ENCODE measurements at places on chromosomes 5 and 9.

- no peak for DNase-seq
Observed at GRCh38 chr5:71703941-71704340, 15.1 kb upstream of the CARTPT start.

DNA sequence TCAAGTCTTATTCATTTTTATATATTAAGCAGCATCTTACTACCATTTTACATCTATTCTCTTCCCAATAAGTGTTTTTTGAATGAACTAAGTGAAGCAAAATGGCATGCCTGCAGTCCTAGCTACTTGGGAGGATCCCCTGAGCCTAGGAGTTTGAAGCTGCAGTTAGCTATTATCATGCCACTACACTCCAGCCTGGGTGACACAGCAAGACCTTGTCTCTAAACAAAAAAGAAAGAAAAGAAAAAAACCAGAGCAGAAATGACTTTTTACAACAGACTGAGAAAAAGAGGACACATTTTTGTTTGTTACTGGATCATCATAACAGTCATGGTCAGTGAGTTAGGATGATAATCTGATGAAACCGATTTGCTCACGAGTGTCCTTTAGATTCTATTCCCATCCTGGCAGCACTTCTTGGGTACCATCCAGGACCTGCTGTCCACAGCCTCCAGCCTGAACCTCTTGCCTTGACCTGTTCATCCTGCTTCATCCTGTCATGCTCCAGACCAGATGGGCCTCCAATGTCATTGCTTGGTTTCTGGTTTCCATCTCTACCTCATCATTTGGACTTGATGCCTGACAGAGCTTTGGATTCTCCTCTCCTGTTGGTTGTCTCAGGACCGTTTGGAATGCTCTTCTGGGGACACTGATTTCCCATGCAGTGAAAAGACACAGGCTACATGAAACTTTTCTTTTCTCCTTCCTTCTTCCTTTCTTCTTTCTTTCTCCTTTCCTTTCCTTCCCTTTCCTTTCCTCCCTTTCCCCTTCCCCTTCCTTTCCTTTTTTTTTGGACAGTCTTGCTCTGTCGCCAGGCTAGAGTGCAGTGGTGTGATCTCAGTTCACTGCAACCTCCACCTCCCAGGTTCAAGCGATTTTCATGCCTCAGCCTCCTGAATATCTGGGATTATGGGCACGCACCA is 50.1 kb upstream of the GLRX start:
- no peak for DNase-seq

GRCh38 chr5:110925398-110925797 is 146.1 kb upstream of the TSLP start:
- DNase-seq, result no peak

DNA sequence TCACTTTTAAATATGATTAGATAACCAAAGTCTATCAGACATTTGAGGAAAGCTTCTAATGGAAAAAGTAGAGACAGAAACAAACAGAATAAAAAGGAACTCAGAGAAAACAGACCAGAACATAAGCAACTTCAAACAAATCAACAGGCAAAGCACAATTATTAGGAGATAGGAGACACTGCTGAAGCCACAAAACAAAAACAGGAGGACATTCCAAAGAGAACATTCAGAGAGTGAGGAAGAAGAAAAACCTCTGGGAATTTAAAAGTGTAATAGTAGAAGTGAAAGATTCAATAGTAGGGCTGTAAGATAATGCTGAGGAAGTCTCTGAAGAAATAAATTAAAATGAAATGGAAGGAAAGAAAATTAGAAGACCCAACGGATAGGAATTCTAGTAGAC is 83.2 kb upstream of the TBCA start:
- DNase-seq, result no peak

DNA sequence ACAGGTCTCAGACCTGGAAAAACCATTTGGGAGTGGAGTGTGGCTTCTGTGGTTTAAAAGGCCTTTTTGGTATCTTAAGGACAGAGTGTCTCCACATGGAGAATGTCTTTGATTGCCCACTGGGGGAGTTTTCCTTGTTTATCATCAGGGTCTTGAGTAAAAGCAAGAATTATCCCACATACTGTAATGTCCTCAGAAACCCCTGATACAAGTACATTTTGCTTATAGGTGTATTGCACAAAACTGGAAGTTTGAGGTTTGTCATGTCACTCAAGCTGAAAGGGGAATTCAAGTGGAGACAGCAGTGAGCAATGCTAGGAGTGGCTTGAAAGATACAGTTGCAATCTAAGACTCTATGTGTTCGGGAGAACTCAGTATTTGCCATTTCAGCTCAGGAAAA is 62.7 kb upstream of the GRAMD2B start:
- DNase-seq, result no peak

DNA sequence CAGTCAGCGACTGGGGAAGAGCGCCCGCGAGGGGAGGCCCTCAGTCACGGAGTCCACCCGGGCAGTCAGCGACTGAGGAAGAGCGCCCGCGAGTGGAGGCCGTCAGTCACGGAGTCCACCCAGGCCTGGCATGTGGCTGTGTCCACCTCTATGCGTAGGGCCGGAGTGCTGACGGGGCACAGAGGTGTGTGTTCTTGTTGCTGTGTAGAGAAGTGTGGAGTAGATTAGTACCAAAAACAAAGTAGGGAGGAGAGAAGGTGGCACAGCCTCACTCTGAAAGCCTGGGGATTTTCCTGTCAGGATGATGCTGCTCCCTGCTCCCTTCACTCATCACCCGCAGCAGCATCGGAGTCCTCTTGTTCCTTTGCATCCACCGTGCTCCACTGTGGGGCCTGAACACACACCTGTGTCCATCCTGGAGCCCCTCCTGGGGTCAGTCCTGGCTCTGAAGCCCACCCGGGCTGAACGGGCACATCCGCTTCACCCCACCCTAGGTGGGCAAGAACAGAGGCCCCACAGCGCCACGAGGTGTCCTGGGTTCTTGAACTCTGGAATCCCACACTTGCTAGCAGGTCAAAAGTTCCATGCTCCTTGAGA is 37.9 kb downstream of the AHRR start:
- DNase-seq, result no peak

GRCh38 chr9:136117291-136117915 is 1.3 kb downstream of the TMEM250 start:
- DNase-seq, result no peak

- DNase-seq, result no peak
Observed at GRCh38 chr9:122875523-122875922, 29.6 kb downstream of the RC3H2 start.

GRCh38 chr9:80632041-80632440 is 1057.3 kb downstream of the TLE1 start:
- DNase-seq, result no peak

DNA sequence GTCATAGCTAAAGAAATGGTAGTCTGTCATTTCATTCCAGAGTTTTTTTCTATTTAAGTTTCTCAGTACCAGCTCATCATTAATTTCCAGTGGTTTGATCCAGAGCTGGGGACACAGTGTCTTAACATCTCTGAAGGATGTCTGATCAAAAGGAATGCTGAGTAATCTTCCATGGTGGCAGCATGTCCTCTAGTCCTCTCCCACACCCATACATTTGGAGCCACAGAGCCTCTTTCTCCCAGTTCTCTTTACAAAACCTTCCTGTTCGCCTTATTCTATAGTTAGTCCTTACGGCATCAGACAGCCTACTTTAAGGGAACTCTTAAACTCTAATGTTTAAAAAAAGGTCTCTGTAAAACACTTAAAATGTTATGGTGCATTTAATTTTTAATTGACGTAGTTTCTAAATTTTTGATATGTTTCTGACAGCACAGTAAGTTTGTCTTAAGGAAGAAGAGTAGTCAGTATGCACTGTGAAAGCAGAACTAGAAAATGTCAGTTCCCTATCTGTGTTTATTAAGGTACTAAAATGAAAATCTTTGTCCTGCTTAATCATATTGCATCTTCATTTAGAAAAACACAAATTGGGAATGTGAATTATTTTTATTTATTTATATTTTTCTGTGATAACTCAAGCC is 96.8 kb downstream of the INIP start:
- DNase-seq, result no peak

- DNase-seq, result no peak
Observed at GRCh38 chr9:85603936-85604335, 137.8 kb downstream of the AGTPBP1 start.

DNA sequence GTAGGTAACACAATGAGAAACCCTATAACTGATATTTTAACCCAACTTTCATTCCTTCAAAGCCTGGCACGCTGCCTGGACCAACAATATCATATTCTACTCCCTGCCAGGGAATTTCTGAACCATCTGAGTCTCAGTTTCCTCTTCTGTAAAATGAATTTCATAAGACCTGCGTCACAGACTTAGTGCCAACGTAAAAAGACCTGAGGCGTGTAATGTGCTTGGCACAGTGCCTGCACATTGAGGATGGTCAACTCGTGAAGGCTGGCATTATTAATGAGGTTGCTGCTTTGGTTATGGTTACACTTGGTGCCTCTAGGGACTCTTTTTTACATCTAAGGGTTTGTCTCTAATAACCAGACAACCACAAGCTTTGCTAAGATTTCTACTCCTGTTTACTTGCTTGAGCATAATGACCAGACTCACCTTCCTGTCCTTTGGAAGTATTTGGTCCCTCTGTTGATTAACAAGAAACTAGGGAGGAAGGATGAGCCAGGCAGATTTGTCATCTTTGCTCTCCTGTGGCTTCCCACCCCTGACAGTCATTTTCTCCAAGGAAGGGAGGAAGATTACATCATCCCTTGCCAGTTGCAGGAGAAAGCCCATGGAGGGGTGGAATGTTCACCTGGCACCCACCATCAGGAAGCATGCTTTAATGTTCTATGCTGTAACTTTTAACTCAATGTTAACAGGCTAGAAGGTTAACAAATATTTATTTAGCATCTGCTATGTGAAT is 79.0 kb downstream of the PAPPA start:
- DNase-seq, result no peak

DNA sequence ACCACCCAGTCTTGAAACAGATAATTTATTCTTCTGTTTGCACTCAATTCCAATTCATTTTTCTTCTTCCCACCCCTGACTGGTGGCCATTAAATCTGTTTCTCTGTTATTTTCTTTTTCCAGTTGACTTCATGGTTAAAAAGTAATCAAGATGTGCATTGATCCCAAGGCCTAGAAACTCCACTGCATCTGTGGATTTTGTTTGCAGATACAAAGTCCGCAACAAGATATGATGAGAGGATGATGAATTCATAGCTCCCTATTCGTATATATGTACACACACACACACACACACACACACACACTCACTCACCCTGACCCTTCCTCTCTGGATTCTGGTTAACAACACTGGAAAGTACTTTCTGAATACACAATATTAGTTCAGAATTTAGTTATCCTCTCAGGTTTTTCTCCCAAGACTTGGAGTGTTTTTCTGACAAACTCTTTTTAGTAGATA is 52.4 kb downstream of the CD180 start:
- no peak for DNase-seq

GRCh38 chr9:69151506-69151905 is 22.6 kb upstream of the TJP2 start:
- no peak for DNase-seq

- DNase-seq, result no peak
Observed at GRCh38 chr5:17796757-17797396, 162.6 kb downstream of the TAF11L14 start.

DNA sequence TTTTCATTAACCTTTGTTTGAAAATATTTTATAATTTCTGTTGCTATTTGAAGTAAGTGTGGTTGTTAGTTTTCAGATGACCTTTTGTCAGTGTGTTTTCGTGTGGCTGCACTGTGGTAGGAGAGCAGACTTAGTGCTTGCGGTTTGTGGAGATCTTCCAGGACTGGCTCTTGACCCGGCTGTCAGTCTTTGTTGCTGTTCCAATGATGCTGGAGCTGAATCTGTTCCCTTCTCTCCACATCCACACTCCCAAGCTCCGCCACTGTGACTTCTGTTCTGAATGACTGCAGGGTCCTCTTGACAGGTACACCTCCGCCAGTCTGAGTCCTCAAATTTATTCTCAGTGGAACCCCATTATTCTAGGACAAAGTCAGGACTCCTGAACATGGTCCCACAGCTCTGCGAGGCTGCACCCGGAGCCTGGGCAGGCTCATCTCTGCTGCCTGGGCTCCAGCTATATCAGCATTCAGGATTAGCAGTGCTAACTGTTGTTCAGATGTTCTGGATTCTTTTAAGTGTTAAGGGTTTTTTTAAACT is 126.0 kb downstream of the WNK2 start:
- DNase-seq, result no peak

- no peak for DNase-seq
Observed at GRCh38 chr9:93965830-93966577, 10.8 kb upstream of the BARX1 start.

GRCh38 chr9:84997472-84997871 is 327.9 kb downstream of the NTRK2 start:
- DNase-seq, result no peak

- DNase-seq, result no peak
Observed at GRCh38 chr9:127801955-127802575, 617 bp upstream of the FPGS start.

DNA sequence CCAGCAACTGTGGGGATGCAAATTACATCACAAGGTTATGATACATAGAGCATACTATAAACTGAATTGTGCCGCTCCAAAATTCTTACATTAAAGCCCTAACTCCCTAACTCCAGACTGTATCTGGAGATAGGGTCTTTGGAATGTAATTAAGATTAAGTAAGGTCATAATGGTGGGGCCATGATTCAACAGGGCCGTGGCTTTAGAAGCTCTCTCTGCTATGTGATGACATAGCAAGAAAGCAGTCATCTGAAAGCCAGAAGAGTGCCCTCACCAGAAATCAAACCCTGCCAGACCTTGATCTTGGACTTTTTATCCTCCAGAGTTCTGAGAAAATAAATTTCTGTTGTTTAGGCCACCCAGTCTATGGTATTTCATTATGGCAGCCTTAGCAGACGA is 123.9 kb downstream of the FBXL17 start:
- DNase-seq, result no peak

DNA sequence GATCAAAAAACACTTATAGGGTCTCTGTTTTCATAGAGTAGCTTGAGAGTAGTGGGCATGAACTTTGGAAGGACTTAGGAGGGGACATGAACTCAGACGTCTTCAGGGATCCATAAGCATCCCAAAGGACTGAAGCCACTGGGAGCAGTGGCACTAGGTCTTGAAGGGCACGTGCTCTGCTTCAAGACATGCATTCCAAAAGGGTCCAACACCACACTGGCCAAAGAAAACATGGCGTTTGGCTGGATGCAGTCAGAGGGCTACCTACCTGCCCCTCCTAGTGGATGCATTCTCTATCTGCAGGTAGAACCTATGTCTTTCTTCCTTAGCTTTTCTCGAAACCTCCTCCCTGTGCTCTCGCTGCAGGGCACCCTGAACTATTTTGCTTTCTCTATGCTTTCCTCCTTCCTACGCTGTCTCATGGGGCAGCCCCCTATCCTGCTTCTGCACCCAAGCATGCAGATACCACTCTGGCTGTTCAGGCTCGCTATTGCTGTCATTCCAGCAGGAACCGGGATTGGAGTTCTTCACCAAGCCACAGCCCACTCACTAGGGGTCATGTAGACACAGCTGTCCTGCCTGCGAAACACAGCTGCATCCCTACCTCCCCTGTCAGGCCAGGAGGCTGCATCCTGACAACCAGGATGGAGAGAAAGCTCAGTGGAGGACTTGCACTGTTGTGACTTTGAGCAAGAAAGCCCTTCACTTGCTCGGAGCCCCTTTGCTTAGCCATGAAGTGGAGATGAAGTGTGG is 11.9 kb downstream of the FAM240B start:
- no peak for DNase-seq

All from stimulated activated CD8-positive, alpha-beta memory T cell treated with anti-CD3 and anti-CD28 coated beads, Interleukin-4, amount 100 ng/mL, for 1 hour (primary cell).